ENCODE measurements at places on chromosomes 12 and 14.

- DNase-seq: peak; percentile 3
These were observed 1117.0 kb downstream of the FLRT2 start for GRCh38 chr14:86646696-86647690.

GRCh38 chr12:40921563-40922163, 229.4 kb downstream of the CNTN1 start:
- DNase-seq: peak; percentile 23

DNA sequence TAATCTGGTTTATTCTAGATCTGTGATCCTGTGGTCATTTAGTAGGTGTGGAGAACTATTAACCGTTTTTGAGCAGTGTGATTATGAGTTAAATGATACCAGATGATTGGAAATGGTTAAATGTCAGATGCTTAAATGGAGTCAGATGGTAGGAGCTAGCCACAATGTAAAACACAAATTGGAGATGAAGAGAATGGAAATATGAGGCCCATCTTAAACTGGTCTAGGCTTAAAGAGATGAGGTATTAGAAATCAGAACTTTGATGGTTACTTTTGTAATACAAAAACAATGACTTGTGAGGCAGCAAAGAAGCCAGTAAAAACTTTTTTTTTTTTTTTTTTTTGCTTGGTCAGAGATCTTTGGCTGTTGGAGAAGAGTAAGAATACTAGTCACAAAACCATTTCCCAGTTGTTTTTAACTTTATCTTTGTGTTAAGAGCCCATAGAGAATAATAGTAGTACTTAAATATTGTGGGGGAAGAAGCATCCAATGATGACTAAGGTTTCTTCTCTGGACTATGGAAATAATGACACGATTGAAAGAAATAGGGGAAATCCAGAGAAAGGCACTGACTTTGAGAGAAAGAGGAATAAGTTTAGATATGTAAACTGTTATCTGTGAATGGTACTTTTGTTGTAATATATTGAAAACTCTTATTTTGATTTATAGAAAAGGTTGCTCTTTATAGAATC, 95.9 kb downstream of the WNK1 start:
- no peak for DNase-seq

GRCh38 chr12:19591951-19592350, 152.7 kb downstream of the AEBP2 start:
- DNase-seq: no peak

DNA sequence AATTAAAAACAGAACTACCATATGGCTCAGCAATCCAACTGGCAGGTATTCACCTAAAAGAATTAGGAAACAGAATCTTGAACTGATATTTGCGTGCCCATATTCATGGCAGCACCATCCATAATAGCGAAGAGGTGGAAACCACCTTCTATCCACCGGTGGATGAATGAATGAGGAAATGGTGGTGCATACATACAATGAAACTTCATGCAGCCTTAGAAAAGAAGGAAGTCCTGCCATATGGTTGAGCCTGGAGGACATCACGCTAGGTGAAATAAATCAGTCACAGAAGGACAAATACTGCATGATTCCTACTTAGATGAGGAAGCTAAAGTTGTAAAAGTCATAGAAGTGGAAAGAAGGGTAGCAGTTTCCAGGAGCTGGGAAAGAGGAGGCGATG, 6.6 kb downstream of the TCL1A start:
- no peak for DNase-seq

GRCh38 chr14:61342932-61343331, 21.6 kb downstream of the PRKCH start:
- DNase-seq: peak; percentile 81

DNA sequence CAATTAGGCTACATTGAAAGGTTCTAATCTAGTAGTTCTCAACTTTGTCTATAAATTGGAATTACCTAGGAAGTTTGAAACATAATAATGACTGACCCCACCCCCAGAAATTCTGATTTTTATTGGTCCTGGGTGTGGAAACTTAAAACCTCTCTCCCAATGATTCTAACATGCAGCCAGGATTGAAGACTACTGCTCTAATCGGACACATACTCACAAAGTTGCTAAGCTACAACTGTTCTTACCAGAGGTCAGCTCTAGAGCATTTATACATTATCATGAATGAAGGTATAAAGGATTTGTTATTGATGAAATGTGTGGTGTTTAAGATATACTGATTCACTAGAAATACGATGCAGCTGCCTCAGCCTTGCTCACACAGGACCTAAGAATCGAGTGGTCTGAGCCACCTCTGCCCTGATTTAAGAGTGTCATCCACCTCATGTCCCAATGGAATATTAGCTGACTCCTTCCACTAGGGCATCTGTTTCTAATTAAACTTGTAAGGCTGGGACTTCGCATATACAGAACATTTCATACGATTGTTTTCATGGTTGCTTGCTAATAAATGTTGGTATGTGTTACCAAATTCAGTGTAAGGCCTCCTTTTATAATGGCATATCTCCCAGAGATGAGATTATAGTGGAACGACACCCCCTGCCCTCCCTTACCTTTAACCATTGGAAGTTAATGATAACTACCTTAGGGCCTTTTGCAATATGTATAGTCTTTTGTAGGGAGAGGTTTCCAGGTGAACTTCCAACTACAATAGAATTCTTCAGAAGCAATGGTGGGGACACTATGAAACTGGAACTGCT, 410.8 kb upstream of the PDE3A start:
- no peak for DNase-seq

DNA sequence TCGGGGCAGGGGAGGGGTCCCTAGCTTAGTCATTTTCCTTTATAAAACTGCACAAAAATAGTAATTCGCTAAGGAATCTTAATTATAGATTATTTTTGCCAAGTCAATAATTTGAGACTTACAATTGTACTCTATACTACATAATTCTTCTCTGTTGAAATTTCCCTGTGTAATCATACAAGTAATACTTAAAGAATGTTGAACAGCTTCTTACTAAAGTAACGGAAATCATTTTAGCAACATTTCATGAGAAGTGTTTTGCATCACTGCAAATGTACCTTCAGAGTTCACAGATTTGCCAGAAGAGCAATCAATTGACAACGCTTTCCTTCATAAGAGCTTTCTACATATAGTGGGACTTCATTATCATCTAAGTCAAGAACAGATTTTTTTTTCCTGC, 7.9 kb upstream of the GNG2 start:
- no peak for DNase-seq

DNA sequence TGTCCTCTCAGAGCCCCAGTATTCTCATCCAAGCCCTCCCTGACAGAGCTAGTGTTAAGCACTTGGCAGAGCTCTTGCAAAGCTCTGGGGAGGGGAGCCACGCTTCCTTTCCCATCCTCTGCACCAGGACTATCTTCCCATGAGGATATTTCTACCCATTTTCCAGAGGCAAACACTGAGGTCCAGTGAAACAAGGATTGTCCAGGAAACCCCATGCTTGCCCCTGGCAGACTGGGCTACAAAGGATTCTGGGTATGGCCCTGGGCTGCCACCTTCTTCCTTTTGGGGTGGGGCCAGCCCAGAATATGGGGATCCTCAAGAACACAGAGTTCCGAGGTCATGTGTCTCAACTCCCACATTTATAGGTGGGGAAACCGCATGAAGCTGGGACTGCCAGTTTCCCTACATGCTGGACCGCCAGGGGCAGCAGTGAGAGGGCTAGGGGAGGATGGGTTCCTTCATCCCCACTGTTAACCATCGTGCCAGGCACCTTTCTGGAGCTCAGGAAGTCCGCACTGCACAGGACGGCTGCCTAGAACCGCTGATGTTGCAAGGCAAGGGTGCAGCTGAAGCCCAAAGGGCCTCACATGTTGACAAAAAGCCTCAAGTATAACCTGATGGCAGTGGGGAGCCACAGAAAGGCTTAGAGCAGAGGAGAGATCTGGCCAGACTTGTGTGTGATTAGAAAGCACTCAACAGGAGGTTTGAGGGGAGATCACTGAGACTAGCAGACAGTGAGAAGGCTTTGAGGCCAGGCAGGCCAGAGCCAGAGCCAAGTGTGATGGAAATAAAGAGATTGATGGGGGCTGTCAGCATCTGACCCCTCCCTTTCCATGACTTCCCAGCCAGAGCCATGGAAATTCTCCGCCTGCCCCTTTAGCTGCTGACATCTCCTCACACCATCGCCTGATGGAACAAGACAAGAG, 5.5 kb upstream of the CCDC85C start:
- DNase-seq: no peak

GRCh38 chr14:39875028-39875427, 442.8 kb upstream of the FBXO33 start:
- DNase-seq: no peak

- DNase-seq: no peak
These were observed 668.9 kb downstream of the AACS start for GRCh38 chr12:125734137-125734536.

- no peak for DNase-seq
These were observed 5.9 kb downstream of the NEMP1 start for GRCh38 chr12:57072661-57073060.

GRCh38 chr12:92342574-92342973, 196.9 kb upstream of the BTG1 start:
- DNase-seq: peak; percentile 72

GRCh38 chr12:95943330-95943842, at the start of gene AMDHD1:
TSS of gene AMDHD1 (plus strand) at chr12:95943331. CDS start at chr12:95943399, 68 bp downstream.
- DNase-seq: peak; percentile 53

DNA sequence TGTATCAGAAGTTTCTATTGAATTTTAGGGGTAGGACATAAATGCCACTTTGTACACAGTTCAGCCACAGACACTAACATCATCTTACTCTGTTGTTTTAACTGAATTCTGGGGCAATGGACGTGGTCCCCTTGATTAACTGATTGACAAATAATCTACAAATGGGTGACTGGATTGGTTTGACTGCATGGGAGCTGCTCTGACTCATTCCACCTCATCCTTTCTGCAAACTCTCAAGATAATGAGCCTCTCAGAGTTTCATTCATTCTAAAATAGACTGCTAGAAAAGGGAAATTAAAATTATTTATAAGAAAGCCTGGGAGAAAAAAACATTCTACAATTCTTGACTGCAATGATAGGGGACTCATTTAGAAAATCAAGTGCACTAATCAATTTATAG, 570.4 kb upstream of the SEL1L start:
- no peak for DNase-seq

DNA sequence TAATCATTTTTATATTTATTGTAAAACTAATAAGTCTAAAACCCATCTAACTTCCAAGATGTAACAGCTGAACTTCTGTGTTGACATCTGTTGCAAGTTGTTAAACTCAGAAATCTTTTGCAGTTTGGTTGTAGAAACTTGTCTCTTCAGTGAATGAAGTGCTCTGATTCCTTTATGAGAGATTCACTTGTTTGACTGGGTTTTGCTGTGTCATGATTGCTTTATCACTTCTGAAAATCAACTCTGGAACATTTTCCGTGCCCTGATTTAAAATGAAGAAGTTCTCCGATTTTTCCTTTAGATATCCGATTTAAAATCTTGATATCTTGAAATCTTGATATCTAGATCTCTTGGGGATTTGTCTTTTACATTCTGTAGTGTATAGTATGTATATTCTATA, 65.1 kb downstream of the DIP2B start:
- DNase-seq: no peak

DNA sequence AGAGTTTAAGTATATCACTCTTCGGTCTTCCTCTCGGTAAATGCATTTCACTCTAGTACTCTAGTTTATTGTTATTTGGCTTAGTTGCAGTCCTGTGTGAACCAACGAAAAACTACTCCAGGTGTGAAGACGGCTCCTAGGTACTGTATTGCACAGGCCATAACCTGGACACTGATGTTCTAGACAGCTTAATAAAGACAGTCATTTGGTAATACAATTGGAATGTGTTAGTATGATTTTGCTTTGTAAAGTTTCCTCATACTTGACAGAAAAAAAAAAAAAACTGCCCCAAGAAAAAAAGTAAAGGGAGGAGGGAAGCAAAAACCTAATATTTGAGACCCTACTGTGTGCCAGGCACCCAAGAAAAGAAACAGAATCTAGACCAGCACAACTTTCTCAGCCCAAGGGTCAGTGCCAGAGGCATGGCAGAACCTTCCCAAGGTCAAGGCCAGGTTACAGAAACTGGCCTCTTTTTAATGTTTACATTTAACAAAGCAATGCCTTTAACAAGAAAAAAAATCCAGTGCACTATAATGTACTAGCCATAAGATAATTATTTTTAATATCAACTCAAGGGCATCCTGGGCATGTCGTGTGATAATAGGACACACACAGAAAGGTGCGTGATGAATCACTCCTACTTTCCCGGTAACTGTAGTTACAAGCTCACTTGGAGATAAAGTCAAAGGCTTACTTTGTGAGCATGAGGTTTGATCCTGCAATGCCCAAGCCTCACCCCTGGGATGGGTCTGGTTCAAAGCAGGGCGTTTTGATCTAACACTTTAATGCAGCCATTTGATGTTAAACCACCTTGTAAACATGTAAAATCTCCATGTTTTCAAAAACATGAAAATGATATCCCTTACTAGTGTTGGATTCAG, 110.6 kb downstream of the BMP4 start:
- DNase-seq: no peak

DNA sequence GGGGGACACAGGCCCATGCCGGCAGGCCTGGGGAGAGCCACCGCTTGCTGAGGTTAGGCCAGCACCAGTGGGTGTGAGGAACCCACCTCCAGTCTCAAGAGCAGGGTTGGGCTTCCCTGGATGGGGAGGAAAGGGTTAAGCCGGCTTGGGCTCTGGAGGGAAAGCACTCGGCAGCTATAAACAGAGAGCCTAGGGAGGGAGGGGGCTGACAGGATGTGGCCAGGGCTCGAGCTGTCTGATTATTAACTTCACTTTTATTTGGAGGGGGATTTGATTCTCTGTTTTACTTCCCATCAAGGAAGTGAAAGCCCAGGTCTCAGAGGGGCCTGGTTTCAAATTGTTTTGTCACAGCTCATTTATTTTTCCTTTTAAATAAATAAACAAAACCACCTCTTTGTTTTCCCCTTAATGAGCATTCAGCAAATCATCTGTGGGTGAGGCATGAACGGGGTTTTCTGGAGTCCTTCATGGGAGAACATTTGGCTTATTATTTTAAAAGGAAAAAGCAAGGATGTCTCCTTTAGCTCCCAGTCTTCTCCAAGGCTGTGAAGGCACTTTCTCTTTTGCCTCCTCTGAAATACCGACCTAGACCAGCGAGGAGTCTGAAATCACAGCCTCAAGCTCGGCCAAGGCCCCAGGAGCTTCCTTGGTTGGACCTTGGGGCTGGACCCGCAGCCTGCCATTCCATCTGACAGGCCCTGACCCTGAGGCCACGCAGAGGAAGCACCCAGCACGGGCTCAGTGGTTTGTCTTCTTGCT, 21.9 kb upstream of the ZFP36L1 start:
- no peak for DNase-seq

- peak; percentile 61 for DNase-seq
These were observed 7.4 kb upstream of the GLRX5 start for GRCh38 chr14:95527387-95528002.

All from erythroblast (primary cell).